NCI-H446 treated with DMSO at 0.1 percent for 48 hours (cell line): ENCODE measurements at places on chromosomes 12 and 14.

DNA sequence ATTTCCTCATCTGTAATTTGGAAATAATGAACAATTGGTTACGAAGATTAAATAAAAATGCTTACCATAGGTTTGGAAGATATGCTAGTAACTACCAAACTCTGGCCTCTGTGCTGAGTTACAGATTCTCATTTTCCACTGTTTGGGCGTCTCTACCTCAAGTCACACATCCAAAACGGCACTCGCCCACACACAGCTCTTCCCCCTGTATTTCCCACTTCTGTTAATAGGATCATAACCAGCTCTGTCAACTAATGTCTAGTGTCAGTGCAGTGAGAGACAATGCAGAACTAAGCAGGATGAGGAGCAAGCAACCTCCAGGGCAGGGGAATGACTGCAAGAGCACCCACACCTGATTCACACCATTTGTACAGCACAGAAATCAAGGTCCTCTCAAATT, 10.9 kb upstream of the SYCP3 start:
- no peak for DNase-seq

DNA sequence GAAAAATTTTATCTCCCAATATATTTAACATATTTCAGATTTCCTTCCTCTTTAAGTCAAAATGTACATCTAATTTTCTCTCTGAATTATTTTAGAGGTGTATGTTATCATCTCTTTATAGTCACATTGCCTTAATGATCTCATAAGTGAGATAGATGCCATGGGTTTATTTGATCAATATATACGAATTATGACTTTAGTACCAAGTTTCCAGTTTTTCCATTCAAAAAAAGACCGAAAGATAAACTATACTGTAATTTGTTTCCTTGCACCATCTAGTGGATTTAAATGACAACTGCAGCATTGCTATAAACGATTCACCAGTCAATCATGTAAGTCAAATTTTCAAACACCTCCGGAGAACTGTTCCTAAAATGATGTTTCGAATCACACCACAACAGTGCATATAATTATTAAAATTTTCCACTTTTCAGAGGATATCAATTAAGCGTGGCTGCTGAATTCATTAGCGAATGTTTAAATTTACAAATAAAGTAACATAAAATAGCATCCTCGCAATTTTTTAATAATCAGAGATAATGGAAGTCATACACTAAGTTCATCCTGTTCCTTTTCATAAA, 419 bp upstream of the ATXN7L3B start:
- peak; percentile 77 for DNase-seq

- no peak for DNase-seq
These were observed 13.9 kb upstream of the PCED1B start for GRCh38 chr12:47065546-47065945.

DNA sequence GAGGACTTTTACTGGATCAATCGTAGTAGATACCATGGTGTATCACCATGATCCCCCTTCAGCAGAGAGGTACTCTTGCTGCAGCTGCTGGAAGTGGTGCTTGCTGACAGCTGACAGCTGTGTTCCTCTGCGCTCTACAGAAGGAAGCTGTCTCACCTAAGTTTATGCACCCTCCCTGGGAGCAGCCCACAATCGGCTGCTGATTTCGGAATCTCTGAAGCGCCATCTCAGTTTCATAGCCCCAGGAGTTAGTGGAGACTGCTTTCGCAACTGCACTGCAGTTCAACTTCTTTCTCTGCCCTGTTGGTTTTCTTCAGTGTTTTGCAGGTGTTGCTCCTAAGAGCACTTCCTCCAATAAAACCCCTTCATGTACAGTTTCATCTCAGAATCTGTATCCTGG, 237.9 kb downstream of the PAWR start:
- DNase-seq, result no peak

DNA sequence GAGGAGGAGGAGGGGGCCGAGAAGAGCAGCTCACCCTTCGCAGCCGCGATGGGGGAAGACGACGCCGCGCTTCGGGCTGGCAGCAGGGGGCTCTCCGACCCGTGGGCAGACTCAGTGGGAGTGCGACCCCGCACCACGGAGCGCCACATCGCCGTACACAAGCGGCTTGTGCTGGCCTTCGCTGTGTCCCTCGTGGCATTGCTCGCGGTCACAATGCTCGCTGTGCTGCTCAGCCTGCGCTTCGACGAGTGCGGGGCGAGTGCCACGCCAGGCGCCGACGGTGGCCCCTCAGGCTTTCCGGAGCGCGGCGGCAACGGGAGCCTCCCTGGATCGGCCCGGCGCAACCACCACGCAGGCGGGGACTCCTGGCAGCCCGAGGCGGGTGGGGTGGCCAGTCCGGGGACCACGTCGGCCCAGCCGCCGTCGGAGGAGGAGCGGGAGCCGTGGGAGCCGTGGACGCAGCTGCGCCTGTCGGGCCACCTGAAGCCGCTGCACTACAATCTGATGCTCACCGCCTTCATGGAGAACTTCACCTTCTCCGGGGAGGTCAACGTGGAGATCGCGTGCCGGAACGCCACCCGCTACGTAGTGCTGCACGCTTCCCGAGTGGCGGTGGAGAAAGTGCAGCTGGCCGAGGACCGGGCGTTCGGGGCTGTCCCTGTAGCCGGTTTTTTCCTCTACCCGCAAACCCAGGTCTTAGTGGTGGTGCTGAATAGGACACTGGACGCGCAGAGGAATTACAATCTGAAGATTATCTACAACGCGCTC, 745 bp downstream of the TRHDE start:
- no peak for DNase-seq
